KG1 (cell line): ENCODE measurements at places on chromosomes 2 and 18.
A peak's percentile ranks its signal among the peaks of the same experiment; 100 is the strongest.

DNA sequence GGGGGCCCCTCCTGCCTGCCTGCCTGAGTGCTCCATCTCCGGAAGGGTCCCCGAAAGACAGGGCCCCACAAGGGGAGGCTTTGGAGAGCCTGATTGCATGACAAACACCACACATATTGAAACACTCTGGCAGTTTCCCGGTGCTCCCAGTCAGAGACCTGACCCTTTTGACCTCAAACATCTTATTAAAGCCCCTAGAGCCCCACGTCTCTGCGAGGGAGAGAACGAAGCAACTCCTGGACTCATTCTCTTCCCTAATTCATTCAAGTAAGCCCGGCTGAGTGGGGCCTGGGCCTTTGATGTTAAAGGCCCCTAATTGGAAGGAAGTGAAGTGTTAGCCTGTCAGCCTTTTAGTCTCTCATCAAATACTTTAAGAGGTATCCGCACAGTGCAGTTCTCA lies 335.6 kb downstream of the CYRIA start:
- DNase-seq: no peak

DNA sequence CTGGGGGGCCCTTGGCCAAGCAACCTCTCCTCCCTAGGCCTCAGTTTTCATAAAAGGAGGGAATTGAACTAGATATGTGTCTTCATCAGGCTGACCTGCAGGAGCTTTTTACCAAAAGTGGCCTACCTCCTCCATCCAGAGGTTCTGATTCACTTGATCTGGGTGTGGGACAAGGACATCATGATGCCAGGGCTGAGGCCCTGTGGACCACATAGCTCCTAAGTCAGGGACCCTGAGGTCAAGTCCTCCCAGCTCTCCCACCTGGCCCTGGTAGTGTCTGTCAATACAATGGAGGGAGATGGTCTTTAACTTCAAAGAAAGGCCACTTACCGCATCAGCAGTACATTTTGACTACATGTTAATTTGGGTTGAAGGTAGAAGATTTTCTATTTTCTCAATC lies 10.4 kb downstream of the IL1RN start:
- no peak for DNase-seq

- no peak for DNase-seq
These were observed 152.9 kb upstream of the EPAS1 start for GRCh38 chr2:46144133-46144800.

DNA sequence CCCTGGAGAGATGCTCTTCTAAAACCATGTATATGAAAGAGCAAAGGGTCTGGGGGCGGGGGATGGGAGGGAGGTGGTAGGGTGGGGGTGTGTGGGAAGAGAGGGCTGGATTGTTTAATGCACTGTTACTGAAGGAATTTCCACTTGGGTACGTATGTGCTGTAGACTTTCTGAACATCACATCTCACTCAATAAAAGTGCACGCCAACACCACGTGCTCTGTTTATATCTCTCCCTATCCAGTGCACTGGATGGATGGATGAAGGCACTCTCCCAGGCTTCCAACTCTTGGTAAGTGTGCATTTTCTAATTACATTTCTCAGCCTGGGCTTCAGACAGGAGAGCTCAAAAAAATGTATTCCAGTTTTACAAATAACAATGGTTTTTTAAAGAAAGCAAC lies 184.3 kb upstream of the SIX2 start:
- DNase-seq: no peak

- DNase-seq: no peak
These were observed 45.4 kb upstream of the RND3 start for GRCh38 chr2:150532879-150533278.

GRCh38 chr18:25237571-25238267 lies 114.2 kb downstream of the ZNF521 start:
- DNase-seq: no peak

GRCh38 chr2:207515671-207516070 lies 14.1 kb upstream of the CREB1 start:
- DNase-seq: no peak

- DNase-seq: no peak
These were observed 35.6 kb downstream of the OSBPL6 start for GRCh38 chr2:178229927-178230326.

DNA sequence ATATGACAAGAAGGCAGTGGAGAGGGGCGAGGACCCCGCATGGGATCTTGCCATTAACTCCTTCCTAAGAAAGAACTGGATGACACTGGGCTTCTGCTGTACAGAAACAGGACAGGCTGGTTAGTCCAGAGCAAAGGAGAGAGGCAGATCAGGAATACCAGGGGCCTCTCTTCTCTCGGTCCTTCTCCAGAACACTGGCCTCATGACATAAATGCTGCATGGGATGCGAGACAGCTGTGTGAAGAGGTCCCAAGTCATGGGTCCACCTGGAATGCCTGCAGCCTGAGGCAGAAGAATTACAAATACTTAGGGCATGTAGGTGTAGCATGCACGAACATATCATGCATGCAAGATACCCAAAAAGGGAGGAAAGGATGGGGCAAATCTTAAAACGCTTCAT lies 9.1 kb downstream of the MBOAT2 start:
- DNase-seq: no peak

- DNase-seq: peak; percentile 9
These were observed 18.5 kb upstream of the CCDC93 start for GRCh38 chr2:118032169-118033013.

- DNase-seq: no peak
These were observed 75.2 kb upstream of the TSPYL6 start for GRCh38 chr2:54330926-54331835.

- DNase-seq: no peak
These were observed 3.2 kb downstream of the STRN start for GRCh38 chr2:36963106-36963505.

GRCh38 chr18:12908706-12909105 lies 24.7 kb upstream of the PTPN2 start:
- no peak for DNase-seq

- no peak for DNase-seq
These were observed 21.7 kb downstream of the SCN7A start for GRCh38 chr2:166472332-166472731.

DNA sequence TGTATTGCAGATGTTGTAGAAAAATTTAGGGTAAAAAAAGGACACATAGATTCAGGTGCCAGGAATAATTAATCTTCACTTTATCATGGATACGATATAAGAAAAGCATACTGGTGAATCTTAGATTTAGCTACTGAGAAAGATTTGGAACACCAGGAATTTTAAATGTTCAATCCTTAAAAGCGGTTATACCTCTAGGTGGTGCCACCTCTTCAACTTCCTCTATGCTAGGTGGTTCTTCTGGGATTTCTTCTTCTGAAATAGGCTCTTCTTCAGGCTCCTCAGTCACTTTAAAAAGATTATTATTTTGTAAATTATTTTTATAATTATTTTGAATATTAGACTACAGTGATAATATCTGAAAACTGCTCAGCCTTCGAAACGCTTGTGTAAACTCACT lies 133.1 kb downstream of the TTN start:
- no peak for DNase-seq

GRCh38 chr2:240297256-240298116 lies 138.0 kb upstream of the GPC1 start:
- DNase-seq: no peak

DNA sequence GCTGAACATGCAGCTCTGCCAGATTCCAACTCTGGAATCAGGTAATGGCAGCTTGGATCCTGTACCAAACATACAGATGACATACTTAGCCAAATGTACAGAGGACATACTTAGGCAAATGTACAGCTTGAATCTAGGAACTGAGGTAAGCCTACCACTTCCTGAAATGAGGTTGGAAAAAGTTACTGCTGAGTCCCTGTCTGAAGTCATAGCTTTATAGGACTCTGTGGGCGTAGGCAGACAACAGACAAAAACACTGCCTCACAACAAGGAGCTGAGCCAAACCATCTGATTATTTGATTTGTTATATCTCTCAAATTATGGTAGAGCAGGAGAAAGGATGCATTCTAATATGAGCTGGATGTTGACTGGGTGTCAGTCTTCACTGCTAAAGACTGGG lies 290.2 kb upstream of the TCF4 start:
- no peak for DNase-seq

GRCh38 chr18:44723411-44723810 lies 42.7 kb downstream of the SETBP1 start:
- DNase-seq: no peak

GRCh38 chr2:201964011-201964410 lies 69.6 kb upstream of the FZD7 start:
- DNase-seq: no peak

GRCh38 chr18:77985526-77986281 lies 736.1 kb downstream of the GALR1 start:
- no peak for DNase-seq

DNA sequence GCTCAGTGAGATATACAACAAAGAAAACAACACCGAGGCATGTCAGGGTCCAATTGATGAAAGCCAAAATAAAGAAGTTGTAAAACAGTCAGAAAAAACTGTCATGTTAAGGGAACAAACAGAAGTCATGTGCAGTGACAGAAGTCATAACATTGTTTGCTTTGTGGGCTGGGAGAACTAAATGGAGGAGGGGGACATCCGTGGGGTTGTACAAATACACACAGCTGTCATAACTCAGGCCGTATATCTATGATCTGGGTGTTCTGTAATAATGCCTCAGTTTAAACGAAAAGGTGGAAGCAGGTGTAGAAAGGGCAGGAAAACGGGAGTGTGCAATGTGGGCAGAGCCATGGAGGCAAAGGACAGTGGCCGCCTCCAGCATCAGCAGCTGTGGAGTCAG lies 27.3 kb downstream of the TIMM21 start:
- no peak for DNase-seq

DNA sequence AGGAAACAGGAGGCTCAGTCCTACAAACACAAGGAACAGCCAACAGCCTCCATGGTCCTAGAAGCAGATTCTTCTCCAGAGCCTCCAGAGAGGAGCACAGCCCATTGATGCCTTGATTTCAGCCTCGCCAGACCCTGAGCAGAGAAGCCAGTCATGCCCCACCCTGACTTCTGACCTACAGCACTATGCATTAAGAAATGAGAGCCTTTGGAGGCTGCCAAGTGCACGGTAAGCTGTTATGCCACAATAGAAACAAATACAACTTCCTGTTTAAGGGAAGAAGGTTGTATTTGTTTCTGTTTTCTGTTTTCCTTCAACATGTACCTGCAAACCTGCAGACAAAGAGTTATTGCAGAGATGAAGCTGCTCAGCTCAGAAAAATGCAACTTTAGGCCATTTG lies 181.3 kb upstream of the AGAP1 start:
- DNase-seq: no peak

- no peak for DNase-seq
These were observed 549.0 kb upstream of the SLC8A1 start for GRCh38 chr2:41000906-41001305.

GRCh38 chr2:70357684-70358071 lies 55.8 kb upstream of the FAM136A start:
- no peak for DNase-seq

DNA sequence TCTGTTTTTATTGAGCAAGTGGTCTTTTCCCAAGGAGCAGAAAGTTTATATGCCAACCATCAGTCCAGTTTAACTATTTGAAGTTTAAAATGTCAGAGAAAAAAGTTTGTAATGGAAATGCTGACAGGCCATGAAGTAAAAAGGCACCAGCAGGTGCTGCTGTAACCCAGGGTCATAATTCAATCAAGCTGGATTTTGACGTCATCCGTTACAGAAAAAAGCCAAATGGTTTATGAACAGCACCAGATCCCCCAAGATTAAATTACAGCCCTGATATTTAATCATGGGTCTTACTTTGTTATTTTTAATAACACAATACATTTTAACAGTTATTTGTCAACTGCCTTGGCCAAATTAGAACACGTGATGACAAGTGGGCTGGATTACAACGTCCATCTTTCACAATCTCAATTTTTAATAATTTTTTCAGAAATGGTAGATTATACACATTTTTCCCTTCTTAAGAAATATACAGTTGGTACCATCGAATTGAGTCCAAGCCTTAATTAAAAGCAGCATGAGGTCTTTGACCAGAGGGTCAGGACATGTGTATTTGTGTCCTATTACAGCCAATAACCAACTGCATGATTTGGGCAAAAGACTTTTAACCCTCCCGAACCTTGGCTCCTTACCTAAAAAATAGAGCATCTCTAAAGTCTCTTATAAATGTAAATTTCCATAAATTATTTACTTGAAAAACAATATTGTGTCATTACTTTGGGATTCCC lies 10.0 kb downstream of the TCF4 start:
- DNase-seq: no peak

GRCh38 chr2:119170504-119170903 lies 12.0 kb upstream of the C1QL2 start:
- no peak for DNase-seq

GRCh38 chr18:48019557-48020325 lies 89.3 kb upstream of the SMAD2 start:
- DNase-seq: no peak

DNA sequence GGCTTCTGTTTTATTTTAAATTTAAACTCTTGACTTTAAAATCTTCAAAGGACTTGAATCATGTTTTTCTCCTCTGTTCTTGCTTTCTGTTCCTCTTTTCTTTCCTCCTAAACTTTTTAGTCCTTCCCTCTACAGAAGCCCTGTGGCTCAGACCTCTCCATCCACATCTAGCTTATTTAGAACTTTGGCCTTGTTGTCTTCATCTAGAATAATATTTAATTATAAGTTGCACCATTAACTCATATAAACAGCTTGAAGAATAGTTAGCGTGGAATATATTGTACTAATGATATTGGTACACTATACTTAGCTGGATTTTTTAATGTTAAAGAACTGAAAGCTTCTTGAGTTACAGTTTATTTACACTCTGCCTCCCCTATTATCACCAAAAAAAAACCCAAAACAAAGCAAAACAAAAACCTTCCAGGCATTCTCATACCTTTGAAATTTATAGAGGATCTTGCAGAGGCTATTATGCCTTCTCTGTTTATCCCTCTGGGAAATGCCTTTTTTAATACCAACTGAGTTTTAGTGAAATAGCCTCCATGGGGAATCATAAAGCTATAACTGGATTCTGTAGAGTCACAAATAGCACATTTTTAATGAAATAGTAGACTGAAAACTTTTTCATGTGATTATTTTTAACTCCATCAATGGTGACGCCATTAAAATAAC lies 9.2 kb upstream of the CCDC141 start:
- no peak for DNase-seq

- DNase-seq: no peak
These were observed 56.3 kb downstream of the DIPK1C start for GRCh38 chr18:74400813-74401212.

- DNase-seq: no peak
These were observed 640.7 kb upstream of the CRIM1 start for GRCh38 chr2:35714883-35715282.

DNA sequence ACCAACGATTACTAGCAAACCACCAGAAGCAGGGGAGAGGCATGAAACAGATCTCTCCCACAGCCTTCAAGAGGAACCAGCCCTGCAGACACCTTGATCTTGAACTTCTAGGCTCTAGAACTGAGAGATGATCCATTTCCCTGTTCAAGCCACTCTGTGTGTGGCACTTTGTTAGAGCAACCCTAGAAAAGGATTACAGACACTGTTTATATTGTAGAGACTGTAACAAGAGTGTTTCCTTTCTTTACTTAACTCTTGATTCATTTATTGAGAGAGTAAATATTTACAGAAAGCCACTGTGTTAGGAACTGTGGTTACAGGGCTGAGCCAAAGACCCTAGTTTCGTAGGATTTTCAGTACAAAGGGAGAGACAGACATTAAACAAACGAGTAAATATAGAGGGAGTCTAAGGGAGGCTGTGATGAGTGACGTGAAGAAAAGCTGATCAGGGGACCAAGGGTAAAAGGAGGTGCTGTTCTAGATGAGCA lies 10.9 kb downstream of the CCDC68 start:
- DNase-seq: no peak
